ENCODE measurements at places on chromosomes 4 and X. TPM values are rescaled to one million over a fixed set of nuclear protein-coding genes. Genes with fewer than 3 reads are reported as not detected.

- peak; percentile 37 for DNase-seq
Observed at GRCh38 chr4:112327965-112328733, 31.0 kb downstream of the ALPK1 start.

DNA sequence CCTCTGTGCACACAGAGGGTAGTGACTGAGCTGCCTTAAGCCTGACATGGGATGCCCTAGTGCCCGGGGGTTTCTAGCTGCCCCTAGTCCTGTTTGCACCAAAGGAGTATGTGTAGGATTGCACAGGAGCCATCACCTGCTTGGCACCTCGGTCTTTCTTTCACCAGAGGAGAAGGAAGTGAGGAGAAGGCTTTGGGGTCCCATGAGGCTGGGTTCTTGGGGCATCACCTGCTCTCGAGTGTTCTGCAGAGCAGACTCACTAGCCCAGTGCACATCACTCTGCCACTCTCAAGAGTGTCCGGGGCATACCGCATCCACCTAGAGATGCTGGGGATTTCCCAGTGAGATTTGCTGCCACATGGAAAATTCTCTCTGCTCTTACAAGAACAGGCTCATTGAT, 40.5 kb upstream of the GPR78 start:
- DNase-seq = no peak

GRCh38 chr4:184515606-184516005, 41.3 kb upstream of the IRF2 start:
- no peak for DNase-seq

DNA sequence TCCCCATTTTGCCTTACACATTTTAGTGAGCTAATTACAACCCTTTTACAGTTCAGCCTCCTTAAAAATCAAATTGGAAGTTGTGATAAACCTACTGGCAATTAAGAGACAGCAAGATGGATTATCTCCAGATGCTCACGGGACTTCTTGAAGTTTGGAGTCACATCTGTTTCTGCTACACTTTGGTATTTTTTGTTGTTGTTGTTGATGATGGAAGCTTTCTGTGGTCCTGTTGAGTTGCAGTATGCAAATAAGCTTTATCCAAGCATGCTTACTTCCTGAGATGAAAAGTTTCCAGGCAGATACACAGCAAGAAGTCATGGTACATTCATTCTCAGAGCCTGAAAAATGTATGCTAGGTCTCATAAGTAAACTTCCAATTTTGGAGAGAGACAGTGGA, 670.0 kb upstream of the AMOT start:
- DNase-seq = no peak

DNA sequence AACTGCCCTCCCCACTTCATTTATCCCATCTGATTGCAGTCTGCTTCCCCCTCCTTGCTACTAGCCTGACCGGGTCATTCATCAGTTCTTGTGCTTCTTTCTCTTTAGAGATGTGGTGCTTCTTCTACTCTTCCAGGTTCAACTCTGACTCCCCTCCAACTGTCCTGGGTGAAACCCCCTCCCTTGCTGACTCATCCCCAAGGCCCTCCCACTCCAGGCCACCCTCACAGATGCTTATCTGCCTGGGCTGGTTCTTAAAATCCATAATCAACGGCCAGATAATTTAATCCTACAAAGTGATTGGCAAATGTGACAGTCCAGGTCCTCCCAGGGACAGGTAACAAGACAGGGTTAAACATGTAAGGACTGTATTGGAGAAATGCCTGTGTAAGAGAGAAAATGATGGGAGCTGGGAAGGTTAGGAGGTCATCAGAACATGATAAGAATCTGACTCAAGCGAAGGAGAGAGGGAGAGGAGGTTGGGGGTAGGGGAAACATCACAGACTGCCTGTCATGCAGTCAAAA, 182.8 kb upstream of the C1QTNF7 start:
- no peak for DNase-seq

Gene EVC2
- 0.55 TPM for total RNA-seq
